ENCODE measurements at places on chromosomes 4 and X.

DNA sequence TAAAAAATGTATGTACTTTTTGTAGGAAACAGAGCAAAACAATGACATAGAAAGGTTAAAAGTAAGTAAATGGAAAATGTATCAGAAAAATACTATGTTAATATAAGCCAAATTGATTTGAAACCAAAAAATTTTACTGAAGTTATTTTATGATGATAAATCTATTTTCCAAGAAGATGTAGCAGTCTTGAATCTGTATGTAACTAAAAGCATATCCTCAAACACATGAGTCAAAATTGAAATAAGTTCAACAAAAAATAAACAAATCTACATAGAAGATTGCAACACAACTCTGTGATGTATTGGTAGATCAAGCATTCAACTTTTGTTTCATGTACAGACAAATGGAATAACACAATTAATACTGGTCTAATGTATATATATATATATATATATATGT is 450.0 kb downstream of the SPRY1 start:
- no peak for DNase-seq

DNA sequence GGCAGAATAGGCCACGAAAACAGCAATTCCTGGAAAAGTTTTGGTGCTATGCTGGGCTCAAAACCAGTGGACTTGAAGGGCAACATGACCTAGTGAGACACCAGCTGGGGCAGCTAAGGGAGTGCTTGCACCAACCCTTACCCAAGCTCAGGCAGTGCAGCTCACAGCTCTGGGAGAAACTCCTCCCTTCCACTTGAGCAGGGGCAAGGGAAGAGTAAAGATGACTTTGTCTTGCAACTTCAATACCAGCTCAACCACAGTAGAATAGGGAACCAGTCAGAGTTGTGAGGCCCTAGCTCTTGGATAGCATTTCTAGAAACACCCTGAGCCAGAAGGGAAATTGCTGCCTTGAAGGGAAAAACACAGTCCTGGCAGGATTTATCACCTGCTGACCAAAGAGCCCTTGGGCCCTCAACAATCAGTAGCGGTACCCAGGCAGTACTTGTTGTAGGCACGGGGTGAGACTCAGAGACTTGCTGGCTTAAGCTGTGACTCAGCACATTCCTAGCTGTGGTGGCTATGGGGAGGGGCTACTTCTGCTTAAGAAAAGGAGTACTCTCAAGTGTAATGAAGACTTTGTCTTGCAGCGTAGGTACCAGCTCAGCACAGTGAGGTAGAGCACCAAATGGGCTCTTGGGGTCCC is 19.7 kb upstream of the ABCG2 start:
- DNase-seq, result no peak

DNA sequence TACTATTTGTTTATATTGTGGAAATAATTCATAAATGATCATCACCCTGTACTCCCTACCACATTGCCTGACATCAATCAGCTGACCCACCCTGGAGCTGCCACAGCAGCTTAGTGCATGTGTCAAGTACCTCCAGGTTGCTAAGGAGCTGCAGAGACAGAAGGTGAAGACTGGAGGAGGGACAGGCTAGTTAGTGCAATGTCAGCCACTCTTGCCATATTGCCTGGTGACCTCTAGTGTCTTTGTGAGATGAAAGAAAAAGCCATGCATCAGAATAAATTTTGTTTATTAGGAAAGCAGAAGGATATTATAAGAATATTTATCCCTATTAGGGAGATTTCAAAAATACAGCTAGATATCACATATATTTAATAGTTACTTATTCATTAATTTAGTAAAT is 243.9 kb upstream of the FAT4 start:
- DNase-seq, result no peak

DNA sequence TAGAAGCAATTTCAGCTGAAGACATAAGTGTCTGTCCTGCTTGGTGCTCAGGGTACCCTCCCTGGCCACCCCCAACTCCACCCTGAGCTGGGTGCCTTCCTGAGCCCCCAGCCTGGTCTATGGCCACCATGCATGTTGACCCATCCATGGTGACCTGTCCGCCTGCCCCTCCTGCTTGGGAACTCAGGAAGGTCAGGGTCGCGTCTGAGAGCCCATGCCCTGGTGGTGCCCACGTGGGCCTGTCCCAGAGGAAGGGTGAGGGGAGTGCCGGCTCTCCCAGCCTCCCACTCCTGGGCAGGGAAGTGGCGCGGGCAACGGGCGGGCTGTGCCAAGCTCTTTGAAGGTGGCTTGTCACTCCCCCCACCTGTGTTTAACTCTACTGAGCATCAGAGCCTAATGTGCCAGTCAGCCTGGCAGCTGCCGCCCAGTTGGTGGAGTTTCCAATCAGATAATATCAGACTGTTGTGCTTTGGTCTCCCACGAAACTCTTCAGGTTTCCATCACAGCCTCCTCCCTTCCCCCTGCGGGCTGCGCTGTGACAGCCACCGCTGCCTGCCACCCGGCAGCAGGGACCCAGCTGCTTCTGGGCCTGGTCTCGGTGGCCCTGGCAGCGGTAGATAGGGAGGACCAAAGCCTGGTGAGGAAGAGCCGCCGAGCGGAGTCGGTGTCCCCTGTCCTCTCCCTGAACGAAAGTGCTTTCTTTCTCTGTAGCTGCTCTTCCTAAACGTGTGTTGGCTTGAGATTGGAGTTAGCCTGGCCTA is 4.8 kb downstream of the SH3BP2 start:
- DNase-seq, result no peak

DNA sequence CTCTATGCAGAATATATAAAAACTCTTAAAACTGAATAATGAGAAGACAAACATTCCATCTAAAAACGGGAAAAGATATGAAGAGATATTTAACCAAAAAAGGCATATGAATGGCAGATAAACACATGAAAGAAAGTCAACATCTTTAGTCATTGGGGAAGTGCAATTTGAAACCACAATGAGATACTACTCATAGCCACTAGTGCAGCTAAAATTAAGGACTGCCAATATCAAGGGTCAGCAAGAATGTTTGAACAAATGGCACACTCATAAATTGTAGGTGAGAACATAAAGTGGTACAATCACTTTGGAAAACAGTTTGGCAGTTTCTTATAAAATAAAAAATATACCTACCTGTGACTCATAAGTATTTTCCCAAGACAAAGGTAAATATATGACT is 534.9 kb upstream of the DIPK2B start:
- no peak for DNase-seq

GRCh38 chr4:183588169-183588675 is 70.8 kb downstream of the RWDD4 start:
- DNase-seq, result no peak

GRCh38 chr4:59855630-59856352 is 1344.3 kb upstream of the ADGRL3 start:
- no peak for DNase-seq

DNA sequence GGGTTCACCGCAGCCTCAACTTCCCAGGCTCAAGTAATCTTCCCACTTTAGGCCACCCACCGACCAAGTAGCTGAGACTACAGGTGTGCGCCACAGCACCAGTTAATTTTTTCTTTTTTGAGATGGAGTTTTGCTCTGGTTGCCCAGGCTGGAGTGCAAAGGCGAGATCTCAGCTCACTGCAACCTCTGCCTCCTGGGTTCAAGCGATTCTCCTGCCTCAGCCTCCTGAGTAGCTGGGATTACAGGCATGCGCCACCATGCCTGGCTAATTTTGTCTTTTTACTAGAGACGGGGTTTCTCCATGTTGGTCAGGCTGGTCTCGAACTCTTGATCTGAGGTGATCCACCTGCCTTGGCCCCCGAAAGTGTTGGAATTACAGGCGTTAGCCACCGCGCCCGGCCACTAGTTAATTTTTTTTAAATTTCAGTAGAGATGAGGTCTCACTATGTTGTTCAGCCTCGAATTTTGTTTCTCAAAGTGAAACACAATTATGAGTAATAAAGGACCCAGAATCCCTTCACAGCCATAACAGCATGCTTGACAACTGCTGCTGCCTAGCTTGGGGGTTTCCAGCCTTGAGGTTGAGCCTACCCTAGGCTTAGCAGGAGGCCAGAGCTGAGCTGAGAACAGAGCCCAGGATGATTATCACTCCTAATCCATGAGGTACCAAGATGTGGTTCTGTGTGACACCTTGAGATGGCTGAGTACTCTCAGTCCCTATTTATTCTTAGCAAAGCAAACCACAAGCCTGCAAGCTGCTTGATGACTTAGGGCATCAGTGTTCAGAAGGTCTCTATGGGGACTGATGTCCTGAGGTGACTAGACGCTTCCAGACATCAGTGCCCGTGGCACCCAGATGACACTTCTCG is 41.6 kb upstream of the NKRF start:
- DNase-seq, result no peak

DNA sequence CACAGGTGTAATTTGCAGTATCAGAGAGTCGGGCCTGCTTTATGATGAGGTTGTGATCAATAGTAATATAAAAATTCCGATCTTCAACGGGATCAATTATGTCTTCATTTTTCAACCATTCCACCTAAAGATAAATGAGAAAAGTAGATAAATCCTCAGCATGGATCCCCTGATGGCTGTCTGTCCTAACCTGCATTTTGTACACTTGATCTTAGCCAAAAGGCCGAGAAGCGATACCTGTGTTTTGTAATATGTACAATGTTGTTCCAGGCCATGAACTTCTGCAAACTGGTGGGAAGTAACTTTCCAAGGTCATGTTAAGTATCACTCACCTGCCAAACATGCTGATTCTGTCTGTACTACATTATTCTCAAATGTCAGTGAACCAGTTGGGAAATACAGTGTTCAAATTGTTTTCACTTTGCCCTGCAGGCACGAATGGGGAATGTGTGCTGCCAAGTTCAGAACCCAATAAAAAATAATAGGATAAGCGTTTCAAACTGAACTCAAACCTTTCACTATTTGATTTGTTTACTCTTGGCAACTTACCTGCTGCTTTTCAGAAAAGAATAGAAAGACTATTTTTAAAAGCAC is 298.1 kb downstream of the UNC5C start:
- no peak for DNase-seq

GRCh38 chr4:162364651-162365050 is 200.9 kb upstream of the FSTL5 start:
- no peak for DNase-seq

- no peak for DNase-seq
Observed at GRCh38 chr4:41525129-41525528, 12.8 kb upstream of the LIMCH1 start.

DNA sequence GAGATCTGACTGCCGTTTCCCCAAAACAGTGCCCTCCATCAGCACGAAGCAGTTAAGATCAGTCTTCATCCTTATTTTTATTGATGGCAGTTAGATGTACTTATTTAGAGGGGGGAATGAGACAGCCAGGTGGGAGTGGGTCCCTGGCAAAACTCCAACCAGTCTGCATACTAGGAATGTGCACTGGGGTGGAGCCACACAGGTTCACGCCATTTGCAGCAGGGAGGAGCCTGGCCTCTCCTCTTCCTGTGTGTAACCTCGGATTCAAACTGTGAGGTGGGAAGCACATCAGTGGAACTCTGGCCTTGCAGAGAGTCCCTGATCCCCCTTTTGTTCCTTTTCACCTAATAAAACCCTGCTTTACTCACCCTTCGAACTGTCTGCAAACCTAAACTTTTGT is 987.7 kb upstream of the GRIA3 start:
- no peak for DNase-seq

DNA sequence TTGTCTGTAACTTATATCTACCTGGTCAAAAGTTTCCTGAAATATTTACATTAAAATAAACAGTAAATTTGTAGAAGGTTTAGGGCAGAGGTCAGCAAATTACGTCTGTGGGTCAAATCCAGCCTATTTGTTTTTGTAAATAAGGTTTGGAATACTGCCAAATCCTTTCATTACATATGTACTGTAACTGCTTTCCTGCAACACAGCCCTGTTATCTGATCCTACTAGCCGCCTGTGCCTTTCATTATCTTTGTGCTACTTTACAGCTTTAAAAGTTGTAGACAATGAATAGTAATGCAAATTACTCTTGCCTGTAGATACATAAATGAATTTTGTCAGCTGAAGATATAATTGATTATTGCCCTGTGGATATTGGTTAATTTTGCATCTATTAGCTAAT is 369.6 kb upstream of the SLC7A11 start:
- no peak for DNase-seq

DNA sequence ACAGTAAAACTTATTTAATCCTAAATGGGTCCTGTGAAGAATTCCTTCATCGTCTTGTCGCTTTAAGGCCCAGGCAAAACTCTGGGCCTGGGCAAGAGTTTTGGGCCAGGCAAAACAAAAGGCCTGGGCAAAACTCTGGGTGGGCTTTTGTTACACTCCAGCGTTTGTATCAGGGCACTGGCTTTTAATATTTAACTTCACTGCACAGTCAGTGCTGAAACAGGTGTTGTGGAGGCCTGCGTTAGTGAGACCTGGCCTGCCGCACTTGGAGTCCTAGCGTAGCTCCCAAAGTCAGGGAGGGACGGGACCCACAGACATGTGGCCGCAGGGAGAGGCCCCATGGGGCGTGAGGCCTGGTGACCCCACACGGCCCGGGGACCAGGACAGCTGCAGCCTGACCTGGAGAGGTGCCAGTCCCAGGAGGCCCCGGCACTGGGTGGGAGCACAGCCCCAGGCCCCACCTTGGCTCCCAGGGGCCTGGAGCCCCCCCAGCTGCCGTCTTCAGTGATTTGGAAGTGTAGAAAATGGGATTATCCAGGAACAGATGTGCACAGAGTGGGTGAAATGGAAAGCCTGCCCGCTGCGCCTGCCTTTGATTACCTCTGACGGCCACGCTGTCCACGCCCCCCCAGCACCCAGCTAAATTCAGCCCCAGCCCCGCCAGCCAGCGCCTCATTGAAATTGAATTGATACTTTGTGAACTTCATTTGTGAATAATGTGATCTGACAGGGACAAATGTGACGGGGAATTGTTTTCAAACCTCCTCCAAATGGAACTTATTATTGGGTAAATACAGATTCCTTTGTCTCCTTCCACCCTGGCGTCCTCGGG is 132.9 kb upstream of the NKX1-1 start:
- no peak for DNase-seq

- no peak for DNase-seq
Observed at GRCh38 chrX:88735835-88736234, 11.2 kb upstream of the CPXCR1 start.

GRCh38 chr4:139651282-139652194 is 14.1 kb upstream of the MGST2 start:
- DNase-seq, result peak; percentile 79

- DNase-seq, result no peak
Observed at GRCh38 chr4:150149381-150149780, 71.1 kb downstream of the DCLK2 start.

DNA sequence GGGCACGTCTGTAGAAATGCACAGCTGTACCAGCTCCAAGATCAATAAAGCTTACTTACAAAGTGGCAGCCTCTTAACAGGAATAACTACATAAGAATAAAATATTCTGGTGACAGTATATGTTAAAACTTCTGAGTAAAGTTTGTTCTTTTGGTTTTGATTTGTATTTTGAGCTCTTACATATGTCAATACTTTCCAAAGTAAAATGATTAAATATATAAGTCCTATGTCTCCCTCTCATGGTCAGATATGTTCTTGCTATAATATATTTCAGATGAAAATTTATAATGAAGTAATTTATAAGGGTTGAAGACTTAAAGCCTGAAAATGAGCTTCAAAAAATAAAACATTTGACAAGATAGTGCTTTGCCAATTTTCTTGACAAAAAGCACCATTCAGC is 254.4 kb downstream of the NPFFR2 start:
- no peak for DNase-seq

- no peak for DNase-seq
Observed at GRCh38 chr4:42277291-42277690, 120.0 kb upstream of the SHISA3 start.

- no peak for DNase-seq
Observed at GRCh38 chrX:120021927-120022326, 55.6 kb downstream of the RHOXF2B start.

GRCh38 chrX:1534301-1535168 is 2.5 kb downstream of the P2RY8 start:
- peak; percentile 44 for DNase-seq
